ENCODE measurements at places on chromosomes 7 and 10.
A peak's percentile ranks its signal among the peaks of the same experiment; 100 is the strongest.

- peak; percentile 99 for DNase-seq
Measured at GRCh38 chr10:89518876-89519842, 16.2 kb downstream of the SLC16A12 start.

GRCh38 chr7:34107276-34107675 lies 201.9 kb downstream of the BMPER start:
- peak; percentile 92 for DNase-seq

- DNase-seq, result peak; percentile 92
Measured at GRCh38 chr10:3848775-3849635, 64.0 kb upstream of the KLF6 start.

DNA sequence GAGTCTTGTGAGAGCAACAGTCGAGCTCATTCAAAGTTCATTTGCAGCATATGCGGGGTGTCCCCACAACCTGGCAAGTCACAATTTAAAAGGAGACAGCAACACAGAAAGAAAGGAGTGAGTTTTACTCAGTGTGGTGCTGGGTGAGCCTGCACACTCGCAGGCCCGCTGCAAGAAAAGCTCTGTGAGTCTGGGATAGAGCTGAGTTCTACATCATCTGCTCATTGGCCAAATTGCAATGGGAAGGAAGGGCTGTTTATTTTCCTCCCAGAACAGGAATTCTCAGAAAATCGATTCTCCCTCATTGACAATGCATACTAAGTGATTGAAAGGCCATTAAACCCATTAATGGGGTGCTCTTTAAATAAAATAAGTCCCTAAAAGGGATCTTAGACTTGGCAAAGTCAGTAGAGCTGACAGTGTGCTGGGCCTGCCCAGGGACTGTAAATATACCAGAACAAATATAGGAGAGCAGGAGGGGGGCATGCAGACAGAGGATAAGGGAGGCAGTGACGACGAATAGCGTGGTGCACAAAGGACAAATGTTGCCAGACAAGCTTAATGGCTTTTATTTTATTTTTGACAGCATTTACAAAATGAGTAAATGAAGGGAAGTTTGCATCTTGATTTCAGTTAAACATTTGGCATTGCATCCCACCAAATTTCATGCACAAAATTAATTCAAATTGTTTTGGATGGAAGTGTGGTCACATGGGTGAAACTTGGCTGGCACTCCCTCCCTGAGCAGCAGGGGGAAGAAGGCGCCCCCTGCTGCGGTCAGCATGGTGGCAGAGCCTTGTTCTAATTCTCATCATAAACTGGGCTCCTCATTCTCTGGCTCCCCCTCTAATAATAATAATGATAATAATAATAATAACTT lies 215.7 kb downstream of the SNX10 start:
- DNase-seq, result no peak

GRCh38 chr7:100371561-100372171 lies 1.6 kb upstream of the PILRA start:
- no peak for DNase-seq

DNA sequence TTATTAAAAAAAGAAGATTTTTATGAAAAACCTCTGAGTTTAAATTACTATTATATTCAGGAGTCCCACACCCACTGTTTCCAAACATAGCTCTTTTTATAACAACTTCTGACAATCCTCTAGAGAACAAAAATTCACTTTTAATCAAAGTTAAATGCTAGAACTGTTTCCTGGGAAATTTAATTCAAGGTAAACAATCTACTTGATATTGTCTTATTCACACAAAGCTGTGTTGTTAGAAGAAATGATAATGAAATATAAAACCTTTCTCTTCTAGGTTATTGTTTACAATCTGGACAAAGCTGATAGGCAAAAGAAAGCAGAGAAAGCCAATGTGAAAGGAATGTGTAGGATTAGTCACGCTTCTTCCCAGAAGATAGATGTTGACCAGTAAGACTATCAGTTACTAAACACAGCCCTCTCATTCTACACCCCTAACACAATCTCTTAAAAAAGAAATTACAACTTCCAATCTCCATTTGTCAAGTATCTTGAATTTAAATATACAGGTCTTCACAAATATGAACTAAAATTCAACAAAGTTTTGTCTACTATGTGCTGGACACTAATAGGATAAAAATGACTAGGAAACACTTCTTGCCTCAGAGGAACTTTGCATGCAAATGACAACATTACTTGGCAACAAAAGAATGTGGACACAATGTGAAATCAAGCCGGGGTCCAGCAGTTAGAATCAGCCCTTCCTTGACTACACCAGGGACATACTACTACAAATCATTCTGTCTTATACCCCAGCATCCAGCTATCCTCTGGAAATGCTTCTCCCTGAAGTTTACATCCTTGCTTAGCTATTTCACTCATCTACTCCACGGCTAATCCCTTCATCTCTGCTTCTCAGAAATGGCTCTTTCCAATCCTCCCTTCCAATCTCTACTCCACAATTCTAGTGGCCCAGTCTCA lies 123.7 kb downstream of the IMMP2L start:
- peak; percentile 69 for DNase-seq

GRCh38 chr7:109449760-109450159 lies 880.1 kb downstream of the DNAJB9 start:
- DNase-seq, result no peak

DNA sequence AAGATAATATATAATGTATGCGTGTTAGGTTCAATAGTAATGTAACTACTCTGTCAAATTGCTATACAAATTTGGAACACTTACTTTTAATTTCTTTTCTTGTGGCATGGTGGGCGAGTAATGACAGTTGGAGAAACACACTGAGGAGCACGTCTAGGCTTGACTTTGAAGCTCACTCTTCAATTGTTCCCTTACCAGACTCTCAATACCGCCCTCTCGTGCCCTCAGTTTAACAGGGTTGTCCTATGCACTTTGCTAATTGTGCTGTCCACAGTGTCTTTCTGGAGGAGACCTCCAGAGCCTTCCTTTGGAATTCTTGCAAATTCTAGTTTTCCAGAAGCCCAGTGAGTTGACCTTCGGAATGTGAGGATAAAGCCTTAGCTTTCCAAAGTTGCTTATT lies 107.2 kb upstream of the RELN start:
- DNase-seq, result peak; percentile 20

DNA sequence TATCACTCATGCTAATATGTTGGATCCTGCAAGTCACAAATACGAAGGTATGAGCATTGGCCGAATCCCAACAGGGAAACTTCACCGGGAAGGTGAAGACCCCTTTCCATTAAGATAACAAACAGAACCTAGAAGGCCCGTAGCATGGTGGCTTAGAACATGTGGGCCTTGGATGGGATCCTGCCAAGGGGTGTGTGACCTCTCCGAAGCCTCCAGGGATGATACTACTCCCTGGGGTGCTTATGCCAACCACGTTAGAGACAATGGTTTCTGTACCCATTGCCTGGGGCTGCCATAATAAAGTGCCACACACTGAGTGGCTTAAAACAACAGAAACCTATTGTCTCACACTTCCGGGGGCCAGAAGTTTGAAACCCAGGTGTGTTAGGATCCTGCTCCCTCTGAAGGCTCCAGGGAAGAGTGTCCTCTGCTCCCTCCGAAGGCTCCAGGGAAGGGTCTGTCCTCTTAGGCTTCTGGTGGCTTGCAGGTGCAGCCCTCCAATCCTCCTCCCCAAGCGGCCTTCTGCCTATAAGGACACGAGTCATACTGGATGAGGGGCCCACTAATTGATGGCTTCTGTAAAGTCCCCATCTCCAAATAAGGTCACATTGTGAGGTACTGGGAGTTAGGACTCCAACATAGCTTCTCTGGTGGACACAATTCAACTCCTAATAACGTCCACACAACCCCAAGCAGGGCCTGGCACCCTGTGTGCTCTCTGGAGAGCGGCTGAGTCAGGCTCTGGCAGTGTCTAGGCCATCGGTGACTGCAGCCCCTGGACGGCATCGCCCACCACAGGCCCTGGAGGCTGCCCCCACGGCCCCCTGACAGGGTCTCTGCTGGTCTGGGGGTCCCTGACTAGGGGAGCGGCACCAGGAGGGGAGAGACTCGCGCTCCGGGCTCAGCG lies 992 bp upstream of the MGMT start:
- peak; percentile 3 for DNase-seq

DNA sequence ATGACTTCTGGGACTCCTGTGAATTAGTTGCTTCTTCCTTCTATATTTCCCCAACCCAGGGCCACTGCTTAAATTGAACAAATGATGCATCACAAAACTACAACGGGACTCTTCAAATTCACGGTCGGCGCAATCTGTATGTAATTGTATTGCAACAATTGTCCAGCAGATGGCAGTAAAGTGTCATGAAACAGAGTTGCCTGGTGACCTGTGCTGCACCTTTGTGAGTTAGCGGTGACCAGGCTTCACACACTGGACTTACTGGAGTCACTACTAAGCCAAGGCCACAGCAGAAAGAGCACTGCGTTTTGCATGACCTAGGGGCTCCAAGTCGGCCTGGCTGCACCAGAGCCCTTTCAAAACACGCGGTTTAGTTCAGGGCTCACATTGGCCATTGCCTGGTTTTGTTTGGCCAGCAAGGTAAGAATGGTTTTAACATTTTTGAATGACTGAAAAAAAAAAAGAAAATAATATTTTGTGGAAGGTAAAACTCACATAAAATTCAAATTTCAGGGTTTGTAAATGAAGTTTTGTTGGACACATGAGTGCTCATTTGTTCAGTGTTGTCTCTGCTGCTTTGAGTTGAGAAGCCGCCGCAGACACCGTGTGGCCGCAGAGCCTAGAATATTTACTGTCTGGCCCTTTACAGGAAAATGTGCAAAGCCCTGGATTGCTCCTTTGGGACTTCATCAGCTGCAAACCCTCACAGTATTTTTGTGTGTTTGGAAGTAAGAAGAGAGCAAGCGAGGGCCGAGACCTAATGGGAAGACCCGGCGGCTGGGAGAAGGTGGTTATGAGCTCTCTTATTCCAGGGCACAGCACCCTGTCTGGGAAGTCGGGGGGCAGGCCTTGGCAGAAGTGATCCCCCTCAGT lies 23.2 kb upstream of the ZNF32 start:
- DNase-seq, result peak; percentile 75

- DNase-seq, result no peak
Measured at GRCh38 chr7:22093001-22093400, 147.3 kb upstream of the CDCA7L start.

- peak; percentile 38 for DNase-seq
Measured at GRCh38 chr10:600876-601659, 88.4 kb downstream of the DIP2C start.

- DNase-seq, result no peak
Measured at GRCh38 chr10:128570319-128570995, 444.2 kb upstream of the MKI67 start.

DNA sequence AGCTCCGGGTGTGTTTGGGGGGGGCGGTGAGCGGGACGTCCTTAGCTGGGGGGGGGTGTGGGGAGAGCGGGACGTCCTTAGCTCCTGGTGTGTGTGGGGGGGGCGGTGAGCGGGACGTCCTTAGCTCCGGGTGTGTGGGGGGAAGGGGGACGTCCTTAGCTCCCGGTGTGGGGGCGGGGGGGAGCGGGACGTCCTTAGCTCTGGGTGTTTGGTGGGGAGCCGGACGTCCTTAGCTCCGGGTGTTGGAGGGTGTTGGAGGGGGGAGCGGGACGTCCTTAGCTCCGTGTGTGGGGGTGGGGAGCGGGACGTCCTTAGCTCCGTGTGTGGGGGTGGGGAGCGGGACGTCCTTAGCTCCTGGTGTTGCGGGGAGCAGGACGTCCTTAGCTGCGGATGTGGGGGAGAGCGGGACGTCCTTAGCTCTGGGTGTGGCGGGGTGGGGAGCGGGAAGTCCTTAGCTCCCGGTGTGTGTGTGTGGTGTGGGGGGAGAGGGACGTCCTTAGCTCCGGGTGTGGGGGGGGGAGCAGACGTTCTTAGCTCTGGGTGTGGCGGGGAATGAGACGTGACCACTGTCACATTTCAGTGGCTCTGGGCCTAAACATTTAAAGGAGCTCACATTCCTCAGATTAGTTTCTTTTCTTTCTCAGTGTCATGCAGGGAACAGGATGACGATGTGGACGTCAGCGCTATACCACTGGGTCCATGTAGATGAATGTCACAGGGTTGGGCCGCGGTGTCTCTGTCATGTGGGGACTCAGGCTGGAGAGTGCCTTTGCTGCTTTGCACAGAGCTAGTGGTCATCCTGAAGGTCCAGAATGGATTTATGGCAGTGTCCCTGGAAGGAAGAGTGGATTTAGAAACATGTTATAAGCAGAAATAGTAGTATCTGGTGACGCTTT lies 7.5 kb downstream of the DYNC2I1 start:
- peak; percentile 53 for DNase-seq

GRCh38 chr7:4179688-4180380 lies 502.3 kb upstream of the FOXK1 start:
- DNase-seq, result no peak

- DNase-seq, result peak; percentile 18
Measured at GRCh38 chr10:51020200-51020599, 54.1 kb upstream of the PRKG1 start.

DNA sequence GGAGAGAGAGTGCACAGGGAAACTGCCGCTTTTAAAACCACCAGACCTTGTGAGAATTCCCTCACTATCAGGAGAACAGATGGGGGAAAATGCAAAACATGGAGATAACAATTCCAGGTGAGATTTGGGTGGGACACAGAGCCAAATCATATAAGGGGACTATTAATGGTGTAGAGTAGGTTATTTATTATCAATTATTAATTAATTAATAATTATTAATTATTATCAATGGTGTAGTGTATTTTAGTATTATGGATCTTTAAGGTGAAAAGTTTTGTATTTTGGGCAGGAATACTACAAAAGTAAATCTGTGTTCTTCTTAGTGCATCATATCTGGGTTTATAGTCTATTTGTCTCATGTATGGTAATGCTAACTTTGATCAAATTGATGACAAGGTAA lies 377.7 kb upstream of the KCND2 start:
- no peak for DNase-seq

Data from fibroblast of mammary gland (primary cell).